HEK293T (cell line): ENCODE measurements at places on chromosomes 6 and 20.

- no peak for DNase-seq
These were observed 111.4 kb upstream of the PREP start for GRCh38 chr6:105514306-105514705.

DNA sequence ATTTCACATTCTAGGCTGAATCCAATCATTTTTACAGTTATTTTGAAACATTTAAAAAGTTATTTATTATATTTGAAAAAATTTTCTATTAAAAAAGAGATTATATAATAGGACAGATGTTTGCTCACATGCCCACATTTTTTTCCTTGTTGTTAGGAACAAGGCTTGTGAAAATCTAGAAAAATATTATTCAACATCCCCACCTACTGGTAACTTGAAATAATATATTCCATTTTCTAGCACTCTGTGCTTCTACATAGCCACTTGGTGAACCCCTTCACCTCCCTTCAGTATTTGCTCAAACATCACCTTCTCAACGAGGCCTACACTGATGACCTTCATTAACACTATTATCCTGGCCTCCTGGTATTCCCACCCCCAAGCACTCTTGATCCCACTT, 18.3 kb upstream of the GPRC6A start:
- DNase-seq, result peak; percentile 54

- DNase-seq, result no peak
These were observed 244.4 kb downstream of the LRFN2 start for GRCh38 chr6:40342723-40343122.

- no peak for DNase-seq
These were observed 30.1 kb downstream of the CDS2 start for GRCh38 chr20:5156675-5157448.

GRCh38 chr20:23120261-23120660, 34.1 kb upstream of the CD93 start:
- no peak for DNase-seq

DNA sequence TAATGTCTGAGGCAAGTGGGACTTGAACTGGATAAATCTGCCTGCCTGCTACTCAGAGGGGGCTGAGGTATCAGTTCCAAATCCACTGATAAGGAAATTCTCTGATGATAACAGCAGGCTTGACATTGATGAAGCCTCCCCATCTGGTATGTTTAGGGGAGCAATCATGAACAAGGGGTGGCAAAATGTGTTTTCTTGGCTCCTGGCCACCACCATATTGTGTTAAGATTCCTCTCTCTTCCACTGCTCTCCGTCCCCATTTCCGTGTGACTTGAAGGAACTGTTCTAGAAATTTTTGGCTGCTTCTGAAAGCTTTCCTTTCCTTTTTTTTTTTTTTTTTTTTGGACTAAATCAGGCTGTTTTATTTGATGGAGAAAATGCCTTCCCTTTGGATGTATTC, 335.3 kb upstream of the NRSN1 start:
- DNase-seq, result no peak

GRCh38 chr20:1427457-1428054, 34.7 kb upstream of the FKBP1A start:
- no peak for DNase-seq

- peak; percentile 58 for DNase-seq
These were observed 37.8 kb upstream of the CNKSR3 start for GRCh38 chr6:154548130-154548830.

DNA sequence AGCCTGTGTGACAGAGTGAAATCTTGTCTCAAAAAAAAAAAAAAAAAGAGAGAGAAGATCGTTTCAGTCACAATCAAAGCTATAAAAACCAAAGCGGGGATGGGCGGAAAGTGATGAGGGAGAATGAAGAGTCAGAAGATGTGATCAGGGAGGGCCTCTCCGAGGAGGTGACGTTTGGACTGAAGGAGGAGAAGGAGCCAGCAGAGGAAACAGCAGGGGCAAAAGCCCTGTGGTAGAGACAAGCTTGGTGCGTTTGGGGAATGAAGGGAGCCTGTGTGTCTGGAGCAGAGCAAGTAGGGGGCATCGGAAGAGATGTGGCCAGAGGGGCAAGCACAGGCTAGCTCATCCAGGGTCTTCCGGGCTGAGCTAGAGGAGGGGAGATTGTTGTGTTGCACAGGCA, 14.5 kb upstream of the LBP start:
- DNase-seq, result no peak

GRCh38 chr6:28696682-28697081, 171.0 kb downstream of the GPX5 start:
- no peak for DNase-seq

- DNase-seq, result no peak
These were observed 23.9 kb upstream of the PRSS35 start for GRCh38 chr6:83488448-83488847.

DNA sequence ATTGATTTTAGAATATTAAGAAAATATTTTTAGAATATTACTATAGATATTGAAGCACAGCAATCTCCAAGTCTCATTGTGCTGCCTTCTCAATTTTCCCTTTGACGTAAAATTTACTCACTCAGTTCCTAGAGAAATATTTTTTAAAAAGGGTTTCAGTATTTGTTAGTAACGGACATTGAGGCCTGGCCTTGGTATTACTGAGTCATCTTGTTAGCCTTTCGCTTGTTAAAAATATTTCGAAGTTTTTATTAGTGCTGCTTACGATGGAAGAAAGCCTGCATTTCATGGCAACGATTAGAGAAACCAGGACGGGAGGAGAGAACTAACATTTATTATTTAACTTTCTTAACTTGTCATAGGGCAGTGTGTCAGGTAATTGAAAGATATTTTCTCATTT, 82.2 kb downstream of the TIAM2 start:
- no peak for DNase-seq

- no peak for DNase-seq
These were observed 313.8 kb downstream of the HDGFL1 start for GRCh38 chr6:22883061-22883717.

DNA sequence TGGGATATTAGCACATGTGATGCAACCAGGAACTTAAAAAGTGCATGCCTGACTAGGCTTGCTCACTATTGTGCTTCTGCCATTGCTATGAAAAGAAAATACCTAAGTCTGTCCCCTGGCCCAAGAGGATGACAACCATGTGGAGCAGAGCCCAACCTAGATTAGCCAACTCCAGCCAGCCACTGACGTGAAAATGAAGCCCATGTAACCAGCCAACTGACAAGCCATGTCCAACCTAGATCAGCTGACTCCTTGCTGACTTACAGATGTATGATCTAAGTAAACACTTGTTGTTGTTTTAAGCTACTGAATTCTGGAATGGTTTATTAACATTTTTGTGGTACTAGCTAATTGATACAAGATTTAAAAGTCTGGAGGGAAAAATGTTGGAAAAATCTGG, 47.5 kb downstream of the PIGU start:
- DNase-seq, result no peak

- no peak for DNase-seq
These were observed 155.2 kb upstream of the ESR1 start for GRCh38 chr6:151652325-151652724.

DNA sequence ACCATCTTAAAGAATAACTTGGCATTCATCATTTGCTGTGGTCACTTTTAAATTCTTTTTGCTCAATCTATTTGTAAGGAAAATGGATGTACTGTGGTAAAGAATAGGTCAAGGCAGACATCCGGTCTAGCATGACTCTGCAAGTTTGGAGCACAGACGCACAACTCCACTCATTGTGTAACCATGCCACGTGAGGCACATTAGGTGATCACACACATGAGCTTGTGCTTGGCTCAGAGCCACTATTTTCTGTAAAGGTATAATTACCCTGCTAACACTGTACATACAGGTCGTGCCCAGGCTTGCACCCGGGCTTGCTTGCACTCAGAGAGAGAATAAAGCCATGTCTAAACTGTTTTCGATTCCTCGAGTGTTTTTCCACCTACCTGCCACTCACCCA, 1289.1 kb upstream of the ADGRB3 start:
- DNase-seq, result no peak
